Thymus (tissue), 14 donors: ENCODE measurements at places on chromosomes 3 and 15.

DNA sequence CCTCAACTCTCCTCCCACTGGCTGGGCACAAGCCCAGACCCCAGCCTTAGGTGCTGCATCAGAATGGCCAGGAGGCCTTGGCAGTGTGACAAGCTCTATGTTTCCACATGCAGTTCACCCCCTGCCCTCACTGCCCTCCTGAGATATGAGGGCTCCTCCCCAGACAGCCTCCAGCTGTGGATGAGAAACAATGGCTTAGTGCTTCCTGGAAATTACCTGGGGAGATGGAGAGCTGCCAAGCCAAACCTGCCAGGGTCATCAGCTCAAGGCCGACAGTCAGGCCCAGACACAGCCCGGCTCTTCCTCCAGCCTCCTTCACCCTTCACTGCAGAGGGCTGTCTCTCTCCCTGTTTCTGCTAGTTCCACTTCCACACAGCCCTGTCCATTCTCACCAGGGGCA is 76.3 kb downstream of the MYLK start:
- DNase-seq: no peak

- DNase-seq: no peak
These were observed 189.5 kb upstream of the DNAJC19 start for GRCh38 chr3:181178991-181179390.

- DNase-seq: no peak
These were observed 33.6 kb downstream of the HEG1 start for GRCh38 chr3:125022206-125022605.

DNA sequence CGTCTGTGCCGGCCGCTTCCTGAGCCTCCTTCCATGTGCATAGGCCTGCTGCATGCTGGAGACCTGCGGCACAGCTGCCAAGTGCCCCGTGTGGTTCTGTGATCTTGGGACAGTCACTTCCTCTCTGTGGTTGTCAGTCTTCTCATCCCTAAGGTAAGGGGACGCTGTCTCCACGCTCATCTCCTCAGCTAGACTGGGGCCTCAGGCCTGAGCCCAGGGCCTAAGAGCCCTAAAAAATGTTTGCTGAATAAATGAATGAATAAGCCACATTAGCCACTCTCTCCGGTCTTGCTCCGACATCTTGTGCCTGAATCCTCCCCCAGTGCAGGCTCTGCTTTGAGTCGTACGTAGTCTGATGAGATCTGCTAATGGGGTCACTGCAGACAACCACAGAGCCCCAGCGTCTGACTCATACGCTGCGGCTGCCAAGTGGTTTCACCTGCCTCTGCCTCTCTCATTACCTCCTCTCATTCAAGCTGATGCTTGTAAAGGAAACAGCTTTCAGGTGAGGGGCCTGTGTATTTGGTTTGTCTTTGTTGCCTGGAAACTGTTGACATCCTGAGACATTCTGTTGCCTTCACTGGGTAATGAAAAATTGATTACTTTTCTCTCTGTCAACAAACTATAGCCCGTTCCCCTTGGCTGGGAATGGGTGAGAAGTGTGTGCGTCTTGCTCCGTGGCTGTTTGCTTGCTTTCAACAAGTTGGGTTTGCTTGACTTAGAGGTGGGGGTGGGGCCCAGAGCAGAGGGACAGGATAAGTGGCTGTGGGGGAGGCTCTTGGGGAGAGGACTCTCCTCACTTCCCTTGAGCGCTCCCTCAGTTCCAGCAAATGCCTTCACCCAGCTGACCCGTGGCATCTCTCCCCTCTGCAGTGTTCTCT is 15.9 kb downstream of the RPLP1 start:
- DNase-seq: peak; percentile 71

GRCh38 chr15:101368086-101368780 is 73.2 kb upstream of the SNRPA1 start:
- DNase-seq: no peak

DNA sequence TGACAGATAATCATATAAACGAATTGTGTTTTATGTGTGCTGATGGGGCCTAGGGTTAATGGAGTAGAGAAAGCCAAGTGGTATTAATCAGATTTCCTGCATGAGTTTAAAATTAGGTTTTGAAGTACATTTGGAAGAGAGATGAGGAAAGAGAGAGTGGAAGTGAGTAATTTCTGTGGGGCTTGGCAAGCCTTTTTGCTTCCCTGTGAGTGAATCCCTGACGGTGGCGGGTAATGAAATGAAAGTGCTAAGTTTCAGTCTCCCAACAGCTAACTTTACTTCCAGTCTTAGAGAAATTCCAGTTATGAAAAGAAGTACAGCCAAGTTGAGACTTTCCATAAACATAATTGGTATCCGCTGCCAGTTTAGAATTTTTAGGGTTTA is 139.4 kb downstream of the BBX start:
- DNase-seq: no peak

DNA sequence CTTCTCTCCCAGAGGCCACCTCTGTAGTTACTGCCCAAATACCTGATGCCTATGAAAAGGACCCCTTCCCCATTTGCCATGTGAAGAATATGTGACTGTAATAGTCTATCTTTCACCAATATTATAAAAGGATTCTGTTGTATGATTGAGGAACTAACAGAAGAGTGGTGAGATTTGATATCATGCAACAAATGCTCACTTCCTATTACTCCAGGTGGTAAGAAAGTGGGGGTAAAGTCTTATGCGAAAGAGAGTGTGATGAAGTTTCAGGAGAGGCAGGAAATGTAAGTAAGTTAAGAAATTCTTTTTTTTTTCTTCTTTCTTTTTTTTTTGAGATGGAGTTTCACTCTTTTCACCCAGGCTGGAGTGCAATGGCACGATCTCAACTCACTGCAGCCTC is 24.4 kb upstream of the RAP2B start:
- no peak for DNase-seq

- DNase-seq: no peak
These were observed 671.7 kb upstream of the NR2F2 start for GRCh38 chr15:95658799-95659198.

DNA sequence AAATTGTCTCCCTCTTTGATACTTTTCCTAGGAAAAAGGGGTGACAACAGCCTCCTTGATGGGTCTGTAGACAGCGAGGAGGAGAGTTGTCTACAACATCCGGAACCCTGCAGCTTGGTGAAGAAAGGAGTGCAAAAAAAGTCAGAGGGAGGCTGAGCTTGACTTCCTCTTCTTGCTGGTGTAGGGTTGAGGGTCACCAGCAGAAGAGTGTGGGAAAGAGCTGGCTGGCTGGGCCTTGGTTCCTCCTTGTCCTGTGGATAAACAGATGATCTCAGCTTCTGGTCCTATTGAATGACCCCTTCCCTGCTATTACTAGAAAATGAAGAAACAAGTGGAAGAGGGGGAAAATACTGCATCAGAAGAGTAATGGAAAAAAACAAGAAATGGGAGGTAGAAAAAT is 20.4 kb downstream of the SLC7A14 start:
- no peak for DNase-seq

DNA sequence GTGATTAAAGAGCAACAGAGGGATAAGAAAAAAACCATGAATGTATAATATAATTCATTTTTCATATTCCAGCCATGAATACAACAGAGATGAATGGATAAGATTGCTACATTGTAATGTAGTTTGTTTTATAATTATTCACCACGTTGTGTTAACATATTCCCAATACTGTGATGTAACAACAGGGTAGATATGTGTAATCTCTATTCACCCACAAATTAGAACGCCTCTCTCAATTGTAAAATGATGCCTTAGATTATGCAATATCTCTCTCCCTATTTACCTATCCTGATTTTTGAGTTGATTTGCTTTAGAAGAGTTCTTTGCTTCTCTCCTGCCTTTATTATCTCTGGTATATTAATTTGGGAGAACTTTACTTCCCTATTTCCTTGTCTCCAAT is 193.6 kb downstream of the AGBL1 start:
- no peak for DNase-seq

DNA sequence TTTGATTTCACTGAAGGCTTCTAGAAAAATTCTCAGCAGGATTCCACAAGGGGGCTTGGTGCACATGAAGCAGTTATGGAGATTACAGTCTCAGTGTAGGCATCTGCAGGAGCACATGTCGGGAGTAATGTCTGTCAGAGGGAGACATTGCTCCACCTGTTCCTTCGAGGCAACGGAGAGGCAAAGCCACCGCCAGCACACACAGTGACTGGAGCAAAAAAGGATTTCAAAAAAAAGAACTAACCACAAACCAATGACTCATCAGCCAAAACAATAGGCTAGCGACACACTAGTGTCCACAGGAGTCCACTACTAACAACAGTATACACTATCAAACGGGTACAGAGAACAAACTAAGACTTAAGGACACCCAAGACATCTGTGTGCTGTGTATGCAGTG is 68.9 kb downstream of the NPTN start:
- no peak for DNase-seq

GRCh38 chr15:27438403-27439375 is 467.7 kb downstream of the GABRG3 start:
- no peak for DNase-seq

GRCh38 chr3:114595522-114596028 is 301.7 kb downstream of the TIGIT start:
- no peak for DNase-seq

DNA sequence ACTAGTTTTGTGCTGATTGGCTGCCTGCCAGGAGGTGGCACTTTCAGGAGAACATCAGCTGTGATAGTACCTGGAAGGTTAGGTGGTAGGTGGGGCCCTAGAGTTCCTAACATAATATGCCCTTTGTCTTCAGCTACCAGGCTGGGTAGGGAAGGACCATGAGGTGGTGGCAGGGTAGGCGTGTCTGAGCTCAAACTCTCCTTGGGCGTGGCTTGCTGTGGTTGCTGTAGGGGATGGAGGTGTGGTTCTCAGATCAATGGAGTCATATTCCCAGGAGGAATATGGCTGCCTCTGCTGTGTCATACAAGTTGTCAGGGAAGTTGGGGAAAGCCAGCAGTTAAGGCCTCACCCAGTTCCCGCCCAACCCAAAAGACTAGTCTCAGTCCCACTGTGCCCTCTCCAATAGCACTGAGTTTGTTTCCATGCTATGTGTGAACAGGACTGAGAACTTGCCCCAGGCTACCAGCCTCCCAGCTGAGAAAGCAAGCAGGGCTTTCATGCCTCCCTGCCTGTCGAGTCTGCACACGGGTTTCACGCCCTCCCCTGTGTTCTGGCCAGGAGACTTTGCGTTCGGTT is 107.7 kb downstream of the CHCHD4 start:
- DNase-seq: no peak

DNA sequence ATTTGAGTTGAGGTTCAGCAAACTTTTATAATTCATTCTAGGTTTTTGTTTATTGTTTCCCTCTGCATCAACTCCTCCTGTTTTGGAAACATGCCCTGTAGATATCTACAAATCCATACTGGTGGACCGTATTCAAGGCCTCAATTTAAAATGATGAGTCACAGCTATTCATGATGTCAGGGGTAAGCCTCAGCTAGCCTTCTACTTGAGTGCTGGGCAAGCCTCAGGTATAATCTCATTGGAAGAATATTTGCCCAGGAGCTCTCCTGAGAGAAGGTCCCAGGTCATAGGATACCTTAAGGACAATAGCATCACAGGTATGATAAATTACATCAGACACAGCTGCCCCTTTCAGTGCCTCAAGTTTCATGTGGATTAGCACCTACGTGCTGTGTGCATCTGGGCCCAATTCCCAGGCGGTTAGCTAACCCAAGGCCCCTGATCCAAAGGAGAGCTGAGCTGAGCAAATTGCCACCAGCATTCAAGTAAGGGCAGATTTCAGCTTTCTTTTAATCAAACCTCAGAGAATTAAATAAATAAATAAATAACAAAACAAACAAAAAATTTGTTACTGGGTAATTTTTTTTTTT is 87.5 kb downstream of the KCNMB2 start:
- DNase-seq: no peak

DNA sequence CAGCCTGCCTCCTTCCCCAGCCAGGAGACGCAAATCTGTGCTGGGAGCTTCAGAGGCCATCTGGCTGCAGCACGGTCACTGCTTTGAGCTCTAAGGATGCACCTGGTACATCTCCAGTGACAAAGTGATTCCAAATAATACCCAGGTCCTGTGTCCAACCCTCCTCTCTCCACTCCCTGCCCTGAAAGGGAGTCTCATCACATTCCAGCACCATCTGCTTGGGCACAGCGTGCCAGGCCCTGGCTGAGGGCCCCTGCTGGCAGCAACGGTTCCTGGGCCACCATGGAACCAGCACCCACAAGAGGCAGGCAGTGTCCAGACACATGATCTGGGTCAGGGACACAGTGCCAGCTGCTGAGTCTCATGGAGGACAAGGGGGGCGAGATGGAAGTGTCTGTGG is 81.3 kb downstream of the MTHFS start:
- DNase-seq: no peak

GRCh38 chr3:42119561-42120355 is 28.6 kb downstream of the TRAK1 start:
- no peak for DNase-seq

DNA sequence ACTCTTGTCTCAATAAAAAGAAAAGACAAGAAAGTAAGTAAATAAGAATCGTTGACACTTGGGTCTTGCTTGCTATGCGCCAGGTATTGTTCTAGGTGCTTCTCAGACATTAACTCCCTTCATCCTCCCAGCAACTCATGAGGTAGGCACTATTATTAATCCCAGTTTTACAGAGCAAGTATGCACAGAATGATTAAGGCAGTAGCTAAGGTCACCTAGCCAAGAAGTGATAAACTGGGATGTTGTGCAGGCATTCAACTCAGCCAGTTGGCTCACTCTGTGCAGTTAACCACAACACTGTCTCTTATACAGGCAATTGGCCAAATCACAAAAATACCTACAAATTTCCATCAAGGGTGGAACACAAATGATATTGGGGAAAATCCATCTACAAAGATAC is 1.7 kb upstream of the C3orf33 start:
- no peak for DNase-seq

- no peak for DNase-seq
These were observed 16.8 kb upstream of the CRBN start for GRCh38 chr3:3196148-3196861.

- DNase-seq: no peak
These were observed 3.1 kb downstream of the RCCD1 start for GRCh38 chr15:90957791-90958190.

DNA sequence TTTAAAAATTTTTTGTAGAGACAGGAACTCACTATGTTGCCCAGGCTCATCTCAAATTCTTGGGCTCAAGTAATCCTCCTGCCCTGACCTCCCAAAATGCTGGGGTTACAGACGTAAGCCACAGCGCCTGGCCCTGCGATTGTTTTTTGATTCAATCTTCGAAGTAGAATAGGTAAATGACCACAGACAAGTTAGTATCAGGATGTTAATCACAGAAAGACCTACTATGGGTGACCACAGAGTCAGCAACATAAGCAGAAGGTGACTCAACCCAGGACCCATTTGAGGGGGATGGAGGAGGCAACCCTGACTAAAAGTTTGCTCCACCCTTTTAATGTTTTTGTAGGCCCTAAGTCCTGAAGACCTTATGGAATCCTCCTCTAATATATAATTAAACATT is 10.0 kb upstream of the USP3 start:
- no peak for DNase-seq

GRCh38 chr15:62389885-62390790 is 225.1 kb upstream of the C2CD4B start:
- DNase-seq: peak; percentile 58

- no peak for DNase-seq
These were observed 39.9 kb downstream of the LEO1 start for GRCh38 chr15:51931638-51932037.

- no peak for DNase-seq
These were observed 1.3 kb downstream of the GOLGA8A start for GRCh38 chr15:34436126-34436955.

GRCh38 chr3:11607816-11608215 is 35.9 kb downstream of the VGLL4 start:
- no peak for DNase-seq

- no peak for DNase-seq
These were observed 53.6 kb downstream of the BHLHE40 start for GRCh38 chr3:5032844-5033243.

- DNase-seq: no peak
These were observed 280.0 kb upstream of the LRRN1 start for GRCh38 chr3:3519266-3519665.
